Articular chondrocyte of knee joint (primary cell): ENCODE measurements at places on chromosomes 4 and X. TPM values are rescaled to one million over a fixed set of nuclear protein-coding genes. Genes with fewer than 3 reads are reported as not detected.

PNCK gene
- 0.39 and 0.65 TPM in 2 replicates for total RNA-seq

PRSS12 gene
- 0.76 TPM in 1 of 2 replicates, not detected in the other for total RNA-seq

HTR2C gene
- not detected in 2 replicates for total RNA-seq

LPAR4 gene
- total RNA-seq = 2.6 and 2.8 TPM in 2 replicates

FAM9B gene
- not detected in 2 replicates for total RNA-seq

ATOH1 gene
- total RNA-seq = not detected in 2 replicates

RAB9B gene
- 0.91 and 2.1 TPM in 2 replicates for total RNA-seq

SUPT20HL1 gene
- total RNA-seq = 0.13 and 0.22 TPM in 2 replicates

CCDC120 gene
- 0.91 and 1.5 TPM in 2 replicates for total RNA-seq
